Smooth muscle cell of bladder (primary cell): ENCODE measurements at places on chromosomes 3 and 15. TPM values are rescaled to one million over a fixed set of nuclear protein-coding genes. Genes with fewer than 3 reads are reported as not detected.

Gene BRK1
- 88.9 and 101 TPM in 2 replicates for total RNA-seq

Gene SLC28A2
- total RNA-seq, result under 0.01 TPM in 1 of 2 replicates, not detected in the other

Gene ASB14
- total RNA-seq, result under 0.01 TPM in 1 of 2 replicates, not detected in the other

Gene SAMMSON
- not detected in 2 replicates for total RNA-seq

Gene BBX
- total RNA-seq, result 52.9 and 53.9 TPM in 2 replicates

Gene MAP1A
- 38.8 and 40.8 TPM in 2 replicates for total RNA-seq

Gene COL8A1
- 148 and 185 TPM in 2 replicates for total RNA-seq
